Ascending aorta (tissue), 2 donors: ENCODE measurements at places on chromosomes 13 and 19. TPM values are rescaled to one million over a fixed set of nuclear protein-coding genes. Genes with fewer than 3 reads are reported as not detected.

The CYP4F12 gene
- total RNA-seq: 17.2 TPM

The BORA gene
- total RNA-seq: not detected

The USHBP1 gene
- total RNA-seq: 12.3 TPM

The ZC3H13 gene
- total RNA-seq: 25.8 TPM

The NOVA2 gene
- 11.3 TPM for total RNA-seq

The PODNL1 gene
- 12.9 TPM for total RNA-seq

- DNase-seq: no peak
Observed at GRCh38 chr13:29830000-29830399, 20.4 kb downstream of the UBL3 start.

DNA sequence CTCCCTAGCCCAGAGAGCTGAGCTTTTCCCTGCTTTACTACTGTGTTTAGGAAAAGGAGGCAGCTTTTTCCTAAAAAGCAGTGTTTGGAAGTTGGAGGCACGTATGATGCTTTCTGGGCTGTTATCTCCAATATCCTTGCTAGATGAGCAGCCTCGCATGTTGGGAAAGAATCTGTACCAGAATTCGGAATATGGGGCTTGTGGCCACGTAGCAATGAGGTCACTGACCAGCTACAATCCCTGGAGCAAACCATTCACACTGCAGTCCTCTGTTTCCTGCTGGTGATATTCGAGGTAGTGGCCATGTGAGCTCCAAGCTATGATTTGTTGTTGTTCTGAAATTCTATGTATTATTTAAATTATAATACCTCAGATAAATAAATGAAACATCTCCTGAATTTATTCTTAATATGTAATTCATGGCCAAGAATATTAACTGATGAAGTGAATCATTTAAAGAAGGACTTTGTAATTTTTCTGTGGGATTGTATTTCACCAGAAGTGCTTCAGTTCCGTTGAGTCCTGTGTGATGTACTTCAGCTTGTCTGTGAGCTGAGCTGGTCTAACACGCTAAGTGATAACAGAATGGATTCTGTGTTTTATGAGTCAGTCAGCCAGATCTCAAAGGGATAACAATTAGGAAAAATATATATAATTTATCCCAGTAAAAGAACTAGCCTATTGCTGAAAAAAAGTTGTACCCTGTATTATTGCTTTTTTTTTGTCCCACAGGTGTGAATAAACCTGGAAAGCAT, 319.5 kb downstream of the SHISA2 start:
- no peak for DNase-seq

- DNase-seq: no peak
Observed at GRCh38 chr13:33806470-33807248, 11.3 kb upstream of the RFC3 start.

DNA sequence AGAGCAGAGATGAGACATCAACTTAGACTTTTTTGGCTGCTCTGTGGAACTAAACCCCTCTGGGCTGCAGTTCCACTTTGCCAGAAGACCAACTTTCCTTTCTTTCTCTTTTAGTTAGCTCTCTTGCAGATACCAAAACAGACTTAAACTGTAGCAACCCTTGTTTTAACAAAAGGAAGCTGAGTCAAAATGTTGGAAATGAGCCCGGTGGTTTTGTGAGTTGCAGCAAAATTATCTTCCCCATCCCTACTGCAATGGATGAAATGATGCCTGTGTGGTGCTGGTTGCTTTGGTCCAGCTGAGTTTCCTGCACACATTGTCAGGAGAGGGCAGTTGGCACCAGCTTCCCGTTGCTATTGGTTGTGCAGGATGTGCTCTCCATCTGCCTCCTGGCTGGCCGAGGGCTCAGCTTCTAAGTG, 115.3 kb downstream of the LRCH1 start:
- DNase-seq: no peak

DNA sequence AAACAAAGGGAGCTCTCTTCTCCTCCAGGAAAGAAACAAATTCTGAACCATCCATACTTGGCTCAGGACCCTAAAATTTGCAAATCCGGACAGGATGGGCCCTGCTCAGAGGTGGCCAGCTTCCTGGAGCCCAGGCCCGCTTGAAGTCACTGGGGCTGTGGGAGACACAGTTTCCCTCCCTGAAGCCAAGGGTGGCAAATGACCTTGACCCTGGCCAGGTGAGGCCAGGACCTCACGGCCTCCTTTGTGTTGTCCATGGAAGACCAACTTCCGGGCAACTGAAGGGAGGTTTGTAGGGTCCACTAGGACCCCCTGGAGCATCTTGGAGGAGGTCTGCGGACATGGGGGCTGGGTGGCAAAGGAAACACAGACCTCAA, 5.5 kb downstream of the NANOS3 start:
- no peak for DNase-seq

DNA sequence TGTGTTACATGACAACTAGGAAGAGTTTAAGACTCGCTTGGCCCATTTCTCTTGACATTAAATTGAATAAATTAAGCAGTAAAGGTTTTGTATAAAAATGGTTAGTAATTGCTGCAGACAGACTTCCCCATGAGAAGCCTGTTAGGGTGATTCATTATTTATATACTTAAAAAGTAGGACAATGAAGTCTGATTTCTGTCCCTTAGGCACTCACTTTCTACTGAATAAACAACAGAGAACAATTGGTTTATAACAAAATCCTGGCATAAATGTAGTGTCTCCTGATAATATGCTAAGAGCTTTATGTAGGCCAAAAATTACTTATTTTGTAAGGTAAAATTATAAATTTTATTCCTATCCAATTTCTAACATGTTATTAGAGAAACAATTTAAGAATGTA, 2138.5 kb upstream of the PCDH20 start:
- DNase-seq: no peak

DNA sequence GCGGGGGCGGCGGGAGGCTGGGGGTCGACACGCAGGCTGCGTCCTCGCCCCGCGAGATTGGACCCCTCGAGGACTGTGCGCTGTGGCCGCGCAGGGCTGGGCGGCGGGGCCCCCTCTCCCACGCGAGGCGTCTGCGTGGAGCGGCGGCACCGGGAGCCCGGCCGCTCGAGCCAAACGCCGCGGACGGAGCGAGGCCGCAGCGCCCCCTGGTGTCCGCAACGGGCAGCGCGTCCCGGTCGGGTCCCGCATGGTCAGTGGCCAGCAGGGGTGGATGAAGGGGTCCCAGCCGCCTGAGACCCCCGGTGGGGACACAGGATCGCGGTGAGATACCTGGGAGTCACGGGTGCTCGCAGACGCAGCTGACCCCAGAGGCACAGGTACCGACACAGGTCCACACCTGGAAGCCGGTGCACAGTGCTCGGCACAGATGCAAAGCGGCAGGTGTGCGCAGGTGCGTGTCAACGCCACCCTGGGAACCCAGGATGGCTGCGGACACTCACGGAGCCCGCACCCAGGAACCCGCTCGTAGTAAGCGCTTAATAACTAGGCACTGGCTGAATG, 2.1 kb upstream of the CIRBP start:
- DNase-seq: no peak

DNA sequence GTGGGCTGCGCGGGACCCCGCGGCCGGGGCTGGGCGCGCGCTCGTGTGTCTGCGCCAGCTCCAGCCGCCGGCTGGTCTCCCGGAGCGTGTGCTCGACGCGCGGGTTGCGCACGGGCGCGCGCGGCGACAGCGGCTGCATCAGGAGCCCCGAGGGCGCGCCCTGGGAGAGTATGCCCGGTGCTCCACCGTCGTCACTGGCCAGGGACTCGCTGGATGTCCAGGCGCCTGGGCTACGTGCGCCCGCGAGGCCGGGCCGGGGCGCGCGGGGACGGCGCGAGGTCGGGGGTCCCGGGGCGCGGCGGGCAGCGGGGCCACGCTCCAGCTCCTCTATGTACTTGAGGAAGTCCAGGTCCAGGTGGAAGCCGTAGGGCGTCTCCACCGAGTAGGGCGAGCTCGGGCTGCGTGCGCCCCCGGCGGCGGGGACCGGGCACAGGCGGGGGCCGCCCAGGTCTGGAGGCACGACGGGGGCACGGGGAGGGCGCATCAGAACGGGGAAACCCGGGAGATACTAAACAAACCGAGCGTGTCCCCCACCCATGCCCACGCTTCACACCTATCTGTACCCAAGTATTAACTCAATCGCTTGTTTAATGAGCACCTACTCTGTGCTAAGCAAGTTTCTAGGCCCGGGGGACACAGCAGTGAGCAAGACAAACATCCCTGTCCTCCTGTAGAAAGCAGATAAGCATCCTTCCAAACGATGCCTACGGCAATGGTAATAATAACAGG, 7.6 kb downstream of the KANK3 start:
- DNase-seq: no peak

DNA sequence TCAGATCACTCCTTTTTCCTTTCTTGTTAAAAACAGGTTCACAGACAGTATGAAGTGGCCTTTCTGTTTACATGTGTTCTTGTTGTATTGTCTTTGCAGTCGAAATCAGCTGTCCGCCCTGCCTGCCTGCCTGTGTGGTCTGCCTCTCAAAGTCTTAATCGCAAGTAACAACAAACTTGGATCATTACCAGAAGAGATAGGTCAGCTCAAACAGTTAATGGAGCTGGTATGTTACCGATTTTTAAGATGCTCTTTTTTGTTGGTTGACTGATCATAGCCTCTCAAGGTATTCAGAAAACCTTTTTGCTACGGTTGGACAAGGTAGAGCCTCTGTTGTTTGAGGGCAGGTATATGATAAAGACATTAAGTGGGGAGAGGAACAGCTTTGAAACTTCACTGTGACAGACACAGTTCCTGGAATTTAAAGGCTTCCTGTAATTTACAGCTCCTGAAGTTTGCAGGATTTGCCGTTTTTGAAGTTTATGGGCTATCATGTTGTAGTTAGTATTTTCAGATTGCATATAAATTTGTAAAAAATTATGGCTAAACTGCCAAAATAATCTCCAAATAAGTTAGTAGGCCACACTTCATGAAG, 116.1 kb downstream of the LRCH1 start:
- no peak for DNase-seq

DNA sequence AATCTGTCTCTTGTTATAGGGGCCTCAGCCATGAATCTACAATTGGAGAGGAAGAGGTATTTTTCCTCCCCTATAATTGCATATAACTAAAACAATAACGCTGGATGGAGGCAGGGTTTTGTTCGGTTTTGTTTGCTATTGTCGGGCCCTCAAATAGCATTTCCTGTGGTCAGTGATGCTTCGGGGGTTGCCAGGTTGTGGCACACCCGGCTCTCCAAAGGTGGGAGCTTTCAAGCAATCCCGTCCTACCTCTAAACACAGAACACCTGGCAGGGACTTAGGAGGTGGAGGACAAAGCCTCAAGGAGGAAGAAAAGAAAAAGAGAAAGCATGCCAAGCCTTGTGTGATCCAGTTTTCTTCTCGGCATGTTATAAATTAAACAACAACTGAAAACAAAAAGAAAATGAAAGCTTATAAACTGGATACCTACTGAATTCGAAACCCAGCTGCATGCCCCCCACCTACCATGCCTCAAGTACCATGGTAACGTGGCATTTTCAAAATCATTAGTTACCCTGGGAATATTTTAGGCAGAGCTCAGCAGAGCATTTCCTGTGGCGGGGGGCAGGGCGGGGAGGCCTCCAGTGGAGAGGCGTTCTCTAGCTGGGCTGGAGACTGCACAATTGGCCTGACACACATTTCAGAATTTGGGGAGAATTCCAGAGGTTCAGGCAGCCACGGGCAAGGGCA, 213.8 kb downstream of the DCLK1 start:
- DNase-seq: no peak

DNA sequence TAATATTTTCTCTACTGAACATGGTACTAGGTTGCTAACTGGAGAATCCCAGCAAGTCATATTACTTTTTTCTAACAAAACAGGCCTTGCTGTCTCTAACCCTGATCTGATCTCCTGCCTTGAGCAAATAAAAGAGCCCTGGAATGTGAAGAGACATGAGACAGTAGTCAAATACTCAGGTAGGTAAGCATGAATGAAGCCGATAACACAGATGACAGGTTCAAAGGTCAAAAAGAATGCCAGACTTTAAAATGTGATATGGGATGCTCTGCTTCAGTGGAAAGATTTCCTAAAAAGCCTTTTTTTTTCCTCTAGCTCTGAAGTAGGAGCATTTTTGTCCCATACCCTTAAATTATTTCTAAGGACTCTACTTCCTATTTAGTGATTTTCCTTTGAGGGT, 28.7 kb downstream of the ZNF726 start:
- no peak for DNase-seq

DNA sequence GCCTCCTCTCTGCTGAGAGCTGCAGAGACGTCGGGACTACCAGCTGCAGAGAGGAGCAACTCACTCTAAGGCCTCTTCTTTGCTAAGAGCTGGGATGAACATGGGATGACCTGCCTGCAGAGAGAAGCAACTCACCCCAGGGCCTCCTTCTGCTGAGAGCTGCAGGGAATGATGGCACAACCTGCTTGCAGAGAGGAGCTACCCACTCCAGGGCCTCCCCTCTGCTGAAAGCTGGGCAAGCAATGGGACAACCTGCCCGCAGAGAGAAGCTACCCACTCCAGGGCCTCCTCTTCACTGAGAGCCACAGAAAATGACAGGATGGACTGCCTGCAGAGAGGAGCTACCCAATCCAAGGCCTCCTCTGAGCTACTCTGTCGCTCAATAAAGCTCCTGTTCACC, 6.9 kb upstream of the MLLT1 start:
- DNase-seq: no peak
